ENCODE measurements at places on chromosomes 12 and 14.

DNA sequence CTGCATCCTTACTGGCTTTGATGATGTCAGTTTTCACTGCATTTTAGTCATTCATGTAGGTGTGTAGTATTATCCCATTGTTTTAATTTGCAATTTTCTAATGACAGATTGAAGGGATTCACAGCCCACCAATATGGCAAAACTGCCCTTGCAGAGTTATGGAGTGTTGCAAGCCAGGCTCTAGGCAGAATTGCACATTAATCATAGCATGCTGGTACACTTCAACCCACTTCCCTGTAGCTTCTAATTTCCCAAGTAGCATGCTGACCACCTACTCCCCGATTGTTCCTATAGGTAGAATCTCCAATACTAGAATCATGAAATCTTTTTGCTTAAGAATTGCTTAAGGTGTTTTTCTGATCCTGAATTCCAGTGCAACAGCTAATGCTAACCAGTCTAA lies 5.2 kb upstream of the RNASE6 start:
- no peak for DNase-seq

DNA sequence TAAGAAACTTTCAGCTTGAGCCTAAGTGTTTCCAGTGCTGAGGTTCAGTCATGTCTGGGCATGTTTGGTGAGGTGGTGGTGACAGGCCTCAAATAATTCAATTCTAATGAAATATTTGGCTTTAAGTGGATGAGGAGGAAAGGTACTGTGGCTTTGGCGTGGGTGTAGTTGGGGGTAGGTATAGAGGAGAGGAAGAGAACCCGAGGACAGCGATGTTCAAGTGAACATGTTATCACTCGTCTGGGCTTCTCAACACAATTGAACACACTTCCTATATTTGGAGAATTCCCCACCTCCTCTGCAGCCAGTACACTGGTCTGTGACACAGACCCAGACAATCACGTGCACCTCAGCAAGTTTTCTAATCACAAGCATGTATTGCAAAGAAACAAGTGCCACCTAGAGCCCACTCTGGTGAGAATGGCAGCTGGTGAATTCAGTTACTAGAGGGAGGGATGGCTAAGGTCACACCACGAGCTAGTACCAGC lies 53.0 kb downstream of the IFNG-AS1 start:
- DNase-seq, result peak; percentile 47

- DNase-seq, result no peak
Measured at GRCh38 chr14:51870606-51871005, 10.2 kb downstream of the GNG2 start.

- DNase-seq, result no peak
Measured at GRCh38 chr12:94404854-94405253, 54.8 kb downstream of the CEP83 start.

GRCh38 chr12:790608-791007 lies 38.2 kb downstream of the WNK1 start:
- no peak for DNase-seq

DNA sequence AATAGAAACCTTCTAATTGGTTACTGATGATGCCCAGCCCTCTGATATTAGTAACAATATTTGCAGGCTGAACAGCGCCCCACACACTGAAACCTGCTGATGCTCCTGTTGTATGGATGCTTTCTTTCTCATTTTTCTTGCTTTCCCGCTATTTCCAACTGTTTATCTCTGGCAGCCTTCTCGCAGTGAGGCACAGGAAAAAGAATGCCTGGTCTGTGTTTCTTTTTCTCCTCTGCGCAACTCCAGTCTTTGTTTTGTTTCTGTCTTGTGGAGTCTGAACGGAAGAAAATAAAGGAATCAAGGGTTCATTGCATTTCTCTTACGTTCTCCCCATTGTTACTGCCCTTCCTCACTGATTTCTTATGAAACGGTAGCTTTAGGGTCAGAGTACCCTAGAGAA lies 451.2 kb downstream of the EGLN3 start:
- no peak for DNase-seq

- no peak for DNase-seq
Measured at GRCh38 chr14:98692832-98693231, 579.2 kb downstream of the BCL11B start.

DNA sequence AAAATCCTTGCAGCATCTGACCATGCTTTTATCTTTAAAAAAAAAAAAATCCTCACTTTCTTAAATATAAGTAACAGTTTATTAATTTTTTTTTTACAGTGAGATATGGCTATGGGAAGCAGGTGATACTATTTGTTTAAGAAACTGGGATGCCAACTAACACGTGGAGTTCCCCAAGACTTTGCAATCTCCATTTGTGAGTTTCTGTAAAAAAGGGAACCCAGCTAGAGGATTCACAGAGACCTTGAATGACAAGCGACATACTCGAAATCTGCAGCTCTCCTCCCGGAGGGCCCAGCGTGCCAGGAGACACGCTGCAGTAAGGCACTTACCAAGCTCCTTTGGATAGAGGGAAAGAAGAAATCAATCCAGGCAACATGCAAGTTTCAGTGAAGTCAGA lies 30.1 kb downstream of the SLC15A4 start:
- DNase-seq, result no peak

DNA sequence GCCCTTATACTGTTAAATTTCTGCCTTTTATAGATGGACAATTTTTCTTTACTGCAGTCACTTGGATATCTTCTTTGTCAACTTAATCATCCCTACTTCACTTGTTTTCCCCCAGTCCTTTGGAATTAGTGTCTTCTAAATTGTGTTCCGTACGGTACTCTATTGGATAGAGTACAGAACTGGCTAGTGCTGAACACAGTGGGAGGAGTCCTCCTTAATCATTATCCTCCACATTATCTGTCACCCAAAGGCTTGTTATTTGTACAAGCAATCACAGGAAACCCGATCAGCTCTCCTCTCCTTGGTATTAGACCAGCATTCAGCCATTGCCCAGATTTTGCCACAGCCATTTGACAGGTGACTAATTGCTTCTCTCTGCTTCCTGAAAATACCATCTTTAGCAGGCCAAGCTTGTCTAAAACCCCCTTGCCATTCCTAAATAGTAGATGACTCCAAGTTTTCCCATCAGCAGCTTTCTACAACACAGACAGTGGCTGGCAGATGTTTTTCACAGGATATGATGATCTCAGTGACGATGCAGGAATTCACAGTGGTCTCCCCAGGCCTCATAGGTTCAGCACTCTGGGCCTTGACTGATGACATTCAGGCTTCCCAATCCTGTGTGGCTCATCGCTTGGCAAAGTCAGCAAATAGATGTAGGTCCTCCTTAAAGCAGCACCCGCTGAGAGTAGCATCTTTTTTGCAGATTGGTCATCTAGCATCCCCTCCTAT lies 216.0 kb upstream of the RGS6 start:
- DNase-seq, result no peak

- DNase-seq, result no peak
Measured at GRCh38 chr12:2003676-2004112, 563 bp downstream of the DCP1B start.

DNA sequence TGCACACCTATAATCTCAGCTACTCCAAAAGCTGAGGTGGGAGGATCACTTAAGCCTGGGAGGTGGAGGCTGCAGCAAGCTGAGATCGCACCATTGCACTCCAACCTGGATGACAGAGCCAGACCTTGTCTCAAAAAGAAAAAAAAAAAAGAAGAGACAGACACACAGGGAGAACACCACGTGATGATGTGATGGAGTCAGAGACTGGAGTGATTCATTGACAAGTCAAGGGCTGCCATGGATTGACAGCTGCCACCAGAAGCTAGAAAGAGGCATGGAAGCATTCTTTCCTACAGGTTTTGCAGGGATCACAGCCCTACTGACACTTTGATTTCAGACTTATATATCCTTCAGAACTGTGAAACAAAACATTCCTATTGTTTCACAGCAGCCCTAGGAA lies 3.5 kb upstream of the HCFC2 start:
- no peak for DNase-seq

GRCh38 chr14:35402323-35403113 lies 2.0 kb downstream of the NFKBIA start:
- DNase-seq, result no peak

- DNase-seq, result peak; percentile 59
Measured at GRCh38 chr12:104695453-104696148, 238.9 kb downstream of the CHST11 start.

DNA sequence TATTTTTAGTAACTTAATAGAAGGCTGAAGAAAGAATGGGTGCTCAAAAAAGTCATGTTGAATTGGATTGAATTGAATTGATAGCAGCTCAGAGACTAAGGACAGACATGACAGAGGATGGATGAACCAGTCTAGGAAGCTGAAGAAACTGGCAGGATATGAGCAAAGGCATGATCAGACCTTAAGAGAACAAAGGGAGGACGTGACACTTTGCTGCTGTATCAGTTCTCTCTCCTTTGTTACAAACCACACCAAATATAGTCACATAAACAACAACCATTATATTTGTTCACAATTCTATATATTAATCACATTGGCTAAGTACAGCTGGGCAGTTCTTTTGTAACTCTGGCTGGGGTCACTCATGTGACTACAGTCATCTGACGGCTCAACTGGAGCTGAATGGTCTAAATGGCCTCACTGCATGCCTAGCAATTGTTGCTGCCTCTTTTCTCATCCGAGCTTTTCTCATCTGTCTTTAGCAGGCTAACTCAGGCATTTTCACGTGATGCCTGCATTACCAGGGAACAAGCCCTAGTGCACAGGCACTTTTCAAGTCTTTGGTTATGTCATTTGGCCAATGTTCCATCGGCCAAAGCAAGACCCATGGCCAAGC lies 355.0 kb downstream of the ETNK1 start:
- DNase-seq, result no peak

DNA sequence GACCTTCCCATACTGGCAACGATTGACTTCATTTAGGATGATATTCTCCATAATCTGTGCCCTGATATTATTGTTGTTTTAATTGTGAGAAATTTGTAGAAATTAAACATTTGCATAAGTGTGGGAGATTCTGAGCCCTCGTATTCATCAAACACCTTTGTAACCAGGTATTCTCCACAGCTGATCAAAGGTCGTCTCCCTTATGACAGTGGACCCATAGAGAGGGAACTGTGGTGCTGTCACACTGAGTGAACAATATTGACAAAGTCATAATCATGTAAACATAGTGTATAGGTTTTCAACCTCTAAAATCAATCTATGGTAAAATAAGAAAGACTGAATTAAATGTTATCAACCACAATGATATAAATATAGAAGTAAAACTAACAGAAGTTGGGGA lies 14.9 kb upstream of the PLEKHG3 start:
- no peak for DNase-seq

GRCh38 chr12:103728323-103728722 lies 112.7 kb downstream of the NT5DC3 start:
- no peak for DNase-seq
